ENCODE measurements at places on chromosomes 16 and 17. TPM values are rescaled to one million over a fixed set of nuclear protein-coding genes. Genes with fewer than 3 reads are reported as not detected.

Gene EVPLL
- not detected for total RNA-seq

Gene HLF
- total RNA-seq = 35.7 TPM

Gene FOXN1
- total RNA-seq = not detected

Gene MYH11
- total RNA-seq = 17.9 TPM

Gene AMFR
- 68.9 TPM for total RNA-seq

Gene ENPP7
- not detected for total RNA-seq

Gene SLC16A5
- total RNA-seq = 7.1 TPM

Gene IL17C
- not detected for total RNA-seq

Gene PHLPP2
- total RNA-seq = 2.1 TPM

Gene CES3
- 0.78 TPM for total RNA-seq

Gene RNF43
- total RNA-seq = 4.4 TPM

Gene CD300E
- 0.46 TPM for total RNA-seq

Gene TSPAN10
- 0.24 TPM for total RNA-seq

Gene KRTAP1-5
- total RNA-seq = not detected

Gene GDPD1
- total RNA-seq = 2.5 TPM

Gene CHD9NB
- 1.4 TPM for total RNA-seq

Gene DNAH17
- not detected for total RNA-seq

Gene MYH8
- total RNA-seq = not detected

Gene P2RX5
- 19.4 TPM for total RNA-seq

Gene EME2
- 8.2 TPM for total RNA-seq

Gene PYY
- total RNA-seq = not detected

Gene P3H4
- total RNA-seq = 7.8 TPM

Gene CD300A
- total RNA-seq = 2.4 TPM

Gene PRR29
- 0.51 TPM for total RNA-seq

Gene CLEC18B
- total RNA-seq = 0.51 TPM

Gene HNF1B
- total RNA-seq = not detected

Gene VAT1L
- 20.6 TPM for total RNA-seq

Gene KRT28
- not detected for total RNA-seq

Gene TMEM238L
- total RNA-seq = not detected

Gene FBXO39
- not detected for total RNA-seq

Gene NPB
- 0.38 TPM for total RNA-seq

Gene ABCC3
- total RNA-seq = 0.68 TPM

Gene GPR139
- total RNA-seq = not detected

Gene ZFP3
- total RNA-seq = 9.6 TPM

Gene C16orf74
- 0.95 TPM for total RNA-seq

Gene TMEM100
- 17.0 TPM for total RNA-seq

Gene ERN2
- total RNA-seq = not detected

Gene OR3A3
- not detected for total RNA-seq

Gene CCL4L2
- total RNA-seq = not detected

Gene FCSK
- 7.5 TPM for total RNA-seq

Gene KRTAP17-1
- total RNA-seq = not detected

Gene ANKFN1
- not detected for total RNA-seq
